ENCODE measurements at places on chromosomes 12 and 14.

DNA sequence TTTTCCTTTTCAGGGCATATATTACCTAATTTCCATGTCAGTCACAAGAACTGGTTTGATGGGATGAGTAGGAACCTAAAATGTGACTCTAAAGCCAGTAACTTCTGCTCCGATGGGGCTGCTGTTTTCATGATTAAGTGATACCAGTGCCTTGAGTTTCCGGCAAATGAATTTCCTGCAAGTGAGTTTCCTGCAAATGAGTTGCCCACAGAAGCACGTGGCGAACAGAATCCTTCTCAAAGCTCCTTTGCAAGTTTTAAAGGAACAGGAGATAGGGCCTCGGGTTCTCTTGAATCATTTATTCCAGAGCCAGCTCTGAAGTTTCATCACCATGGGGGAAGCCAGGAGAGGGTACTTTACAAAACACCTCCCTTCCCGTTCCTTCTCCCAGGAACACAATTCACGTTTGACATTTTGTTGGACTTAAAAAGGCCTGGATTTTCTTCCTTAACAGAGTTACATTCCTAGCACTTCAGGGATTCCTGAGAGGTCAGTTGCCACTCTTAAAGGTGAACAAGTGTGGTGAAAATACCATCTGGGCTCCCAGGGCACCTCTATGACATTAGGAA is 2.2 kb upstream of the PPTC7 start:
- DNase-seq: no peak

- no peak for DNase-seq
Measured at GRCh38 chr14:35403114-35403602, 1.4 kb downstream of the NFKBIA start.

DNA sequence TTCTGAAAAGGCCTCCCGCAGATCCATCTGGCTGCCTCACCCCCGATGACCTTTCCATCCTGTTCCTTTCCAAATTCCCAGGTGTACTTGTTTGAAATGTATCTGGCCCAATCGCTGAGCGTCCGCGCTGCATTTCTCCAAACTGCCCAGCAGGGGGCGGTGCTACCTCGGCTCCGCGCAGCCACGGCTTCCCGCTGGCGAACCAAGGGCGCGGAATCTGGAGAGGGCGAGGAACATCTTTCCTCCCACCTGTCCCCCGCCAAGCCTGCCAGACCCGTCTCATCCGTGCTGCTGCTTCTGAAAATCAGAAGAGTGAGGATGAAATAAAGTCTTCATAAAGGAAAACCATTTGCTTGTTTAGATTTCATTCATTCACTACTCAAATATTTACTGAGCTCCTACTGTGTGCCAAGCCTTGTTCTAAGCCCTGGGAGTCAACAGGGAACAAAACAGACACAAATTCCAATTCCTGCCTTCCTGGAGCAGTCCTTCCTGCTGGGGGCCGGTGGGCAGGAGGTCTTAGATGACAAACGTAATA is 16.8 kb upstream of the MYL2 start:
- peak; percentile 54 for DNase-seq

- no peak for DNase-seq
Measured at GRCh38 chr14:103695296-103696069, 19.8 kb downstream of the XRCC3 start.

- DNase-seq: no peak
Measured at GRCh38 chr12:81077329-81077685, 572 bp upstream of the ACSS3 start.

DNA sequence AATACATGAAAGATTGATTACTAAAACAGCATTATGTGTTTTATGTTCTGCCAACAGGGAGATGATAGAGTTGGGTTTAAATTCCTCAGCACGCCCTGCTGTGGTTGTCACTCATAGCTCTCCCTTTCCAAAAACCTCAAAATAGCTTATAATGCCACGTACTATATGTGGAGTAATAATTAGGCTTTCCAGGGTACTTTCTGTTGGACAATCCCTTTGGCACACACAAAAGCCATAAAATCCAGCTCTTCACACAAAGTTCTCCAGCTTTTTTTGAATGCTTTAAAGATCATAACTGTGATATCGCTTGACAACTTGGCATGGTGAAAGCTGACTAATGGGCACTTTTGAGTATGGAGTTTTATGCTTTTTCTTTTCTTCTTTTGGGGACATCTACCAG is 145.3 kb upstream of the DCN start:
- DNase-seq: no peak

GRCh38 chr12:71763677-71764379 is 9.2 kb downstream of the RAB21 start:
- DNase-seq: no peak

GRCh38 chr12:65779091-65779642 is 45.1 kb upstream of the HMGA2 start:
- peak; percentile 28 for DNase-seq

DNA sequence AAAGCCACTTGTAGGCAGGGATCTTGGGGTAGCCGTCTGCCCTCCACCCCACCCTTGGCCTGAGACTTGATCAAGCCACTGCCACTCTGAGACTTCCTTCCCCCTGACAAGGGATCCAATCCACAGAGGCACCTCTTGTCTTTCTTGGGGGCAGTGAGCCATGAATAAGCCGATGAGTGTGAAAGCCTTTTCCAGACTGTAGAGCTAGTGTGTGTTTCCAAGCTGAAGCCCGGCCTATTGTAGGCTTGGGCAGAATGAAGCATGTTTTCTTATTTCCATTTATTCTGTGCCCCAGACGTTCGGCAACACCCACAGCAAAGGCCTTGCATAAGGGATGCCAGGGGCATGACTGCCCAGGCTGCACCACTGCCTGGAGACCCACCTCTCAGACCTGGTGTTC is 991.6 kb downstream of the BCL11B start:
- DNase-seq: no peak

- DNase-seq: no peak
Measured at GRCh38 chr12:43669373-43669772, 89.2 kb downstream of the PUS7L start.

DNA sequence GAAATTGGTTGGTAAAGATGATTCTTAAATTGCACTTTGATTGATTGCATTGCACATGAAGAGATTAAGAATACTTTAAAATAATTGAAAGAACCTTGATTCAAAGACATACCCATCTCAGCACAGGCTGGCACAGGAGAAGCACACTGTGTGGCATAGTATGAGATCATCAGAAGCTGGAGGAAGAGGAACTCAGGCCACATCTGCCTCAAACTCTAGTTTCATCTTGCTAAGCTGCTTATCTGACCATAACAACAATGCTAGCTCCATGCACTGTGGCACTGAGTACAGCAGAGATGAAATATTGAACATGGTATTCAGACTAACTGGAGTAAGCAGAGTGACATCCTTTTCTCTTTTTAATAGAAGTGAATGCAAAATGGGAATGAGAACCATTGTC is 99.1 kb downstream of the TBC1D30 start:
- DNase-seq: no peak

GRCh38 chr14:72643317-72643801 is 250.5 kb downstream of the DPF3 start:
- DNase-seq: peak; percentile 88

All from SW 1271 (cell line).